ENCODE measurements at places on chromosomes 5 and 9. TPM values are rescaled to one million over a fixed set of nuclear protein-coding genes. Genes with fewer than 3 reads are reported as not detected.

DNA sequence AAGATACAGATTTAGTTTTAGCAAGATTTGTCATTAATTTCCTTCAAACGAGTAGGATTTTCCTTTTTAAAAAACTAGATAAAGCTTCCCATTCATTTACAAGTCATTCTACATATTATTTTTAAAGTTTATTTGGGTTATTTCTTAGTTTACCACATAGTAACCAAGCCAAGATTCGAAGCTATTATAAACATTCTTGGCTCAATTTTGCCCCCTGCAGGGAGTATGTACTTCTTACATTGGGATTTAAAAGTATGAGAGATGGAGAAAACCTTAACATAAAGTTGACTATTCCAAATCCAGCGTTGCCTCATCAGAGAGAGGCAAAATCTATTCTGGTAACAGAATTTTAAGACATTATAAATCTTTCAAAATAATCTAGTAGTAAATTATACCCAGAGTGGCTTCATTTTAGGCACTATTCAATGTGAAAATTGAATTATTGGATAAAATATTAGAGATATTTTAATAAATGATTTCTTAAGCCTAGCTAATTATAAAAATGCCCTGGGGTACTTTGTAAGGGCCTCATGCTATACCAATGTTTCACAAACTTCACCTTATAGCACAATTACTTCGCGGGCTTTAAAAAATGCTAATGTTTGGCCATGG lies 39.1 kb downstream of the FBN2 start:
- DNase-seq = peak; percentile 14

GRCh38 chr5:148965511-148966265 lies 97.2 kb downstream of the SH3TC2 start:
- peak; percentile 86 for DNase-seq

- no peak for DNase-seq
Observed at GRCh38 chr9:104090578-104090977, 3.5 kb upstream of the SMC2 start.

- DNase-seq = no peak
Observed at GRCh38 chr9:87671925-87672324, 54.0 kb upstream of the CTSL start.

GRCh38 chr5:4191041-4191440 lies 595.4 kb downstream of the IRX1 start:
- no peak for DNase-seq

Gene SIL1
- 76.7 TPM for total RNA-seq

All from mucosa of gallbladder (tissue), 1 donor.